ENCODE measurements at places on chromosomes 11 and 22.

DNA sequence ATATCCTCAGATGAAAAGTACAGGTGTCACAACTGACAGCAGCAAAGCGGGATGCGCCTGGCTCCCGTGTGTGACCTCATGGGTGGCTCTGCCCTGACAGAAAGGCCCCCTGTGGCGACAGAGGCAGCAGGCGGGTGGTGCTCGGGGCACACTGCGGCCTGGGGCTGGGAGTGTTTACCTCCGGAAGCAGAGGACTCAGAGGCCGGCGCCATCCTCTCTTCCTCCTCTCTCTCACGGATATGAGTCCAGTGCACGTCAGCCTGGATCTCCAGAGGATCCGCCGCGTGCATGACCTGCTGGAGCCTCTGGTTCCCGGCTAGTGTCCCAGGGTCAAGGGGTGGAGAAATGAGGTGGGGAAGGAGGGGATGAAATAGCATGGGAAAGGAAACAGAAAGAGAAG lies 53.2 kb upstream of the BID start:
- H3K4me1 ChIP-seq, result peaks cover 22% of the 10 kb centered on the region
- H3K36me3 ChIP-seq, result peaks cover 6% of the 10 kb centered on the region
- no peak for DNase-seq
- peak overlapping the region; percentile 62 for H3K27ac ChIP-seq

DNA sequence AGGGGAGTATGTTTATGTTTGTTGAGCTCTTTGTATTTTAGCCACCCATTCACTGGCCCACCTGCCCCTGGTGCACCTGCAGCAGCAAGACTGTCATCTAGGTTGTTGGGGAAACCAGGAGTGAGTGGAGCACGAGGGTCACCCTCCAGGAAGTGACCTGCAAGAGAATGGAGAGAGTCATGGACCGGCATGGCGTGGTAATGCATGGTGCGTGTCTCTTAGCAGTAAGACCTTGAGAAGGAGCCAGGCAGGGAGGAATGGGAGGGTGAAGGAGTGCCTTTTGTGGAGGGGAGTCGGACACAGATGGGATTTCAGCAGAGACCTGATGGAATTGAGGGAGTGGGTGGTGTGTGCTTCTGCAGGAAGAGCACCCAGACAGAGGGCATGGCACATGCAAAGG lies 37.9 kb downstream of the KCNQ1 start:
- no peak overlapping the region for H3K27ac ChIP-seq
- H3K4me1 ChIP-seq, result peaks cover 12% of the 10 kb centered on the region
- no peak for DNase-seq
- H3K4me3 ChIP-seq, result no peak overlapping the region

GRCh38 chr11:131121426-131122333 lies 205.4 kb upstream of the SNX19 start:
- peaks cover 13% of the 10 kb centered on the region for H3K4me1 ChIP-seq
- peaks cover 7% of the 10 kb centered on the region for H3K27me3 ChIP-seq
- H3K27ac ChIP-seq, result no peak overlapping the region
- no peaks in the 10 kb centered on the region for H3K36me3 ChIP-seq
- no peak overlapping the region for H3K4me3 ChIP-seq

DNA sequence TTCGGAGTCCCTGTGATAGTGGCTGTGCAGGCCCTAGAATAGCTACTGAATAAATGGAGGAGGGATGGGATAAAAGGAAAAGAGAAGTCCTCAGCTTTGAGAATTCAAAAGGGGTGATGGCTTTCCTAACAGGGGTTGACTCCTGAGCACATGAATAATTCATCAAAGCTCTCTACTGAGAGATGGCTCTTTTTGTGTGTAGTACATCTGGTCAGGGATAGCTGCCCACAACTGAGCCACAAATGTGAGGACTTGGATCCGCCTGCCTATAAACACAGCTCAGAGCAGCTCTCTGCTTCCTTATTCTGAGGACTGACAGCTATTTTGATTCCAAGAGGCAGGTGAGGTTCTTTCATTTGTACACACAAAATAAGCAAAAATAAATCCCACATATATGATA lies 82.3 kb downstream of the USP35 start:
- peaks cover 29% of the 10 kb centered on the region for H3K4me1 ChIP-seq
- H3K27ac ChIP-seq, result no peak overlapping the region
- H3K4me3 ChIP-seq, result no peak overlapping the region
- peaks cover 39% of the 10 kb centered on the region for H3K36me3 ChIP-seq

- H3K4me3 ChIP-seq, result no peak overlapping the region
- H3K27ac ChIP-seq, result no peak overlapping the region
- peaks cover 2% of the 10 kb centered on the region for H3K27me3 ChIP-seq
These were observed 13.9 kb downstream of the CSRP3 start for GRCh38 chr11:19187833-19188258.

DNA sequence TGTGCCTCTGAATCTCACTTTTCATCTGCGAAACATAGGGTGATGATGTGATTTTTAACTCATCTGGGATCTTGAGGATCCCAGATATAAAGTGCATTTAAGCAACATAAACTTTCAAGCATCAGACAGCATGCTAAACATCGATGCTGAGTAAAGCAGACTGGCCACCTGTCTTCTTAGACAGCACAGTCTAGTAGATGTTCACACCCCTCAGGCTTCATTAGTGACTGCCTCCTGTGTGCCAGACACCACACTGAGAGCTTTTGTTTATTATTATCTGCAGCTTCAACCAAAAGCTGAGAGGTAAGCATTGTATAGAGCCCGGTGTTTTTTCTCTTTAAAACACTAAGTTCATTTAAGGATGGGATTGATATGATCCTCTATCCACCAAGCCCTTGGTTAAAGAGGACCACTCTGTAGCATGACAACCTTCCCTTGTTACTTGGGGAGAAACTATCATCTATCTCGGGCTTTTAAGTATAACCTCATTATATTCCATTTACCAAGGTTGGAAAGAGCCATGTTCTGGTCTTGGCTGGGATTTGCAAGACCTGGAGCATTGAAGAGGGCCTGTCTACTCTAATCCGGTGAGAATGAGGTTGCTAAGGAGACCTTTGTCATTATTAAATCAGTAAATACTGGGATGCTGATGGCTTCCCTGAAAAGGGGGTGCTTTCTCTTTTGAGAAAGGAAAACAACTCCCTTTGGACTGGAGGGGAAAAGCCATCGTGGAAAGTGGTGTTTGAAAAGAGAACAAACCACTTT lies 114.2 kb upstream of the SEZ6L start:
- peaks cover 54% of the 10 kb centered on the region for H3K4me1 ChIP-seq
- H3K27ac ChIP-seq, result no peak overlapping the region
- H3K36me3 ChIP-seq, result no peaks in the 10 kb centered on the region
- H3K27me3 ChIP-seq, result peaks cover 3% of the 10 kb centered on the region

GRCh38 chr11:75165721-75166120 lies 14.8 kb downstream of the SLCO2B1 start:
- no peaks in the 10 kb centered on the region for H3K36me3 ChIP-seq
- DNase-seq, result no peak
- no peak overlapping the region for H3K27ac ChIP-seq
- H3K4me3 ChIP-seq, result no peak overlapping the region
- H3K4me1 ChIP-seq, result peaks cover 12% of the 10 kb centered on the region
- peaks cover 12% of the 10 kb centered on the region for H3K27me3 ChIP-seq

Measured in nephron progenitor cell (in vitro differentiated cells).